RCC 7860 (cell line): ENCODE measurements at places on chromosomes 2 and 18.

- DNase-seq, result no peak
Measured at GRCh38 chr2:25557179-25558036, 116.0 kb downstream of the DTNB start.

- DNase-seq, result no peak
Measured at GRCh38 chr2:64143169-64144056, 807 bp downstream of the PELI1 start.

DNA sequence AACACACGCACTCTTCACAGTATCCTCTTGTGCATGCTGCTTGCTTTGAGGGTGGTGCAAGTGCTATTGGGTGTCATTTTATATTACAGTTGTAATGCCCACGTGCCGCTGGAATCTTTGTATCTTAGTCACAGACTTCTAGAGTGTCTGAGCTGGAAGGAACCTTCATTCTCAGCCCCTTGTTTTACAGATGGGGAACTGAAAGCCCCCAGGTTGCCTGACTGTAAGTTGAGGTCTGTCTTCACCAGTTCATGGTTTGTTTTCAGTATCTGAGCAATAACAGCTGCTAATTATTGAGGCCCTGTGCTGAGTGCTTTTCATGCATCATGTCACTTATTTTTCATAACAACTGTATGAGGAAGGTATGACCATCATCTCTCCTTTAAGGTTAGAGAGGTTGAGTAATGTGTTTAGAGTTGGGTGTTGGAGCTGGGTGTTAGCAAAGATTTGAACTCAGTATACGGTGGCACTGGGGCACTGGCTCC is 77.0 kb downstream of the PRKCE start:
- no peak for DNase-seq

GRCh38 chr2:237904831-237905599 is 45.6 kb downstream of the RAMP1 start:
- no peak for DNase-seq

GRCh38 chr18:79367480-79367879 is 28.2 kb upstream of the NFATC1 start:
- no peak for DNase-seq

DNA sequence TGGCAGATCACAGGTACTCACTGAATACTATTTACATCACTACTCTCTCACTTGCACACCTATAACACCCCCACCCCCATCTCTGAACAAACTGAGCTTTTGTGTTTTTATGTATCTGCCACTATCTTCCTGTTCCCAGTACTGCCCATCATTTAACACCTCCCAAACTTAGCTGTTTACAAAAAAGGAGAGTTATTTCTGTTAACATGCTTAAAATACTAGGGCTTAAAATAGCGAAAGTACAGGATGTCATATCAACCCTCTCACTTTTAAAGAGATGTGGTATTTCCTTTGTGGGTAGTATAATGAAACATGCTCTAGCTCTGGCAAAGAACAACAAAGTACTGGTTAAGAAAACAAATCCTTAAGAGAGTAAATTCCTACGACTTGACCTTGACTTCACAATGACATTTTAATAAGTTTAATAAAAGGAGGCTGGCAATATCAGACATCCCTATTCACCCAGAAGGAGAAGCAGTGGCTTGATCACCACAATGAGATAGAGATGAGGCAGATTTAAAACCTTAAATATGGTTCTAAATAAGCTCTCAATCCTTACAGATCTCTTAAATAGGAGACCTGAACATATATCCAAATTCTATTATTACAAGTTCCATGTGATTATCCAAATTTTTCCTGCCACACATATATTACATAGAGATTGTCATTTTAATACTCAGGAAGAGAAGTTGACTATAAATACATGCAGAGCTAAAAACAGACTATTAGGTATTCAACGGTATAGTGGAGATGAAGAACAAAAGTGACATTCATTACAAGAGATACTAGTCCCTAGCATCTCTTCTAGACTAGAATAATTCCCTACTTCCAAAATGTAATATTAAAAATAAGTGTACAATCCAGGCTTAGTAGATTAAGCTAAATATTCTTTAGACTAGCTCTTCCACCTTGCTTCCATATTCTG is 36.9 kb downstream of the TRAK2 start:
- DNase-seq, result no peak

DNA sequence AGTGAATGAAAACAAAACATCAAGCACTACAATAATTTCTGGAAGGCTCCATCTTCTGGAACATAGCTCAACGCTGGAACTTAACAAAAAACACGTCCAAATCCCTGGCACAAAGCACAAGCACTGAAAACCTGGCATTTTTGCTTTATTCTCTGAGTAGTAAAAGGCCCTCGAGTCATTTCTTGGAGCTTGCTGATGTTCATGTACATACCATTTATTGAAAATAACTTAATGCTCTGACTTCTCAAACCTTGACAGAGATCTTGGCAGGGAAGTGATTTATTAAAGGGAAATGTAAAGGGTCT is 76.5 kb upstream of the STK17B start:
- no peak for DNase-seq

DNA sequence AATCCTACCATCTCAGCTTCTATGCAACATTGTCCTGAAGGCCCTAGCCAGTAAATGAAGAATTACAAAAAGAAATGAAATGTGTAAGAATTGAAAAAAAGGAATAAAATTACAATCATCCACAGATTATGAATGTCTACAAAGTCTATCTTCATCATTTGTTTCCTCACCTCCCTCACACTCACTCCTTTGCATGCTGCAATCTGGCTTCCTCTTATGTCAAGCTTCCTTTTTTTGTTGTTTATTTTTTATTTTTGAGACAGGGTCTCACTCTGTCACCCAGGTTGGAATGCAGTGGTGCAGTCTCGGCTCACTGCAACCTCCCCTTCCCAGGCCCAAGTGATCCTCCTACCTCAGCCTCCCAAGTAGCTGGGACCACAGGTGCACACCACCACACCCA is 129.0 kb downstream of the CABYR start:
- DNase-seq, result no peak

GRCh38 chr2:216563646-216564045 is 65.0 kb downstream of the RPL37A start:
- DNase-seq, result no peak

- no peak for DNase-seq
Measured at GRCh38 chr2:128600581-128601297, 282.1 kb upstream of the HS6ST1 start.
